Endodermal cell (in vitro differentiated cells): ENCODE measurements at places on chromosomes 12 and 14. TPM values are rescaled to one million over a fixed set of nuclear protein-coding genes. Genes with fewer than 3 reads are reported as not detected.

DNA sequence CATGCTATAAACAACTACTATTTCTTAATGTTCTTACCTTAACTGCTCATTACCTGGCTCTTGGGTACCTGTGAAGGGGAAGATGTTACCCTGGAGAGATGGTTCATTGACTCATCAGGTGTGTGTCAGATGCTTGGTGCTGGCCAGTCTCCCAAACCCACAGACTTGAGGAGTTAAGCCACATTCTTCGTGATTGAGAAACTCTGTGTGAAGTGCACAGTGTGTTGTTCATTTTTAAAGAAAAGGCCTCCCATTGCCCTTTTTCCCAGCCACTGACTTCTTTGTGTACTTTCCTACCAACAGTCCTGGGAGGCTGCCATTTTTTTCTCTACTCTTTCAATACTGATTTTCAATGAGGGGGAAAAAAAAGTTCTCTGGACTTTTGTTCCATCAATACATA lies 3.2 kb downstream of the MGST1 start:
- no peak for DNase-seq
- H3K27me3 ChIP-seq, result no peaks in the 10 kb centered on the region
- H3K4me3 ChIP-seq, result peak overlapping the region; percentile 51

- H3K27ac ChIP-seq, result peak overlapping the region; percentile 91
- no peaks in the 10 kb centered on the region for H3K36me3 ChIP-seq
- peaks cover 24% of the 10 kb centered on the region for H3K4me1 ChIP-seq
- peak; percentile 85 for DNase-seq
Observed at GRCh38 chr14:99246536-99247097, 25.4 kb downstream of the BCL11B start.

- DNase-seq, result peak; percentile 0
- no peaks in the 10 kb centered on the region for H3K27me3 ChIP-seq
- no peaks in the 10 kb centered on the region for H3K4me1 ChIP-seq
- no peaks in the 10 kb centered on the region for H3K36me3 ChIP-seq
- H3K27ac ChIP-seq, result no peak overlapping the region
Observed at GRCh38 chr14:105701456-105702274, 175.3 kb downstream of the TMEM121 start.

DNA sequence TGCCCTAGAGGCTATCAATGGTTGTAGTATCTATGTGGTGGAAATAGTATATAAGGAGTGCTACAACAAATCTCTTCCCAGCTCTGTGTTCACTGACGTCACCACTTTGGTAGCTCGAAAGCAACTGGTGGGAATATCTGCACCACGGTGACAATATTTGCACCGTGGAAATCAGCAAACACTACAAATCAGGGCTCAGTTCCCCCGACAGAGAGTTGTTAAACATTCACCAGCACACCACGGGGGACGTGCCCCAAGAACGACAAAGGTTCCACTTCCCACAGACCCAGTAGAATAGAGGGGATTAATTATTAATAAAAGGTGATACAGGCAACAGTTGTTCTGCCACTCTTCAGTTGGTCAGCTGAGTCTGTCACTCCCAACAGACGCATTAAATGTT lies 98.4 kb downstream of the CCDC60 start:
- peak; percentile 22 for DNase-seq
- H3K27me3 ChIP-seq, result no peaks in the 10 kb centered on the region

SLCO1B3 gene
- total RNA-seq, result not detected in 2 replicates

P2RX4 gene
- total RNA-seq, result 9.8 and 11.5 TPM in 2 replicates

DNA sequence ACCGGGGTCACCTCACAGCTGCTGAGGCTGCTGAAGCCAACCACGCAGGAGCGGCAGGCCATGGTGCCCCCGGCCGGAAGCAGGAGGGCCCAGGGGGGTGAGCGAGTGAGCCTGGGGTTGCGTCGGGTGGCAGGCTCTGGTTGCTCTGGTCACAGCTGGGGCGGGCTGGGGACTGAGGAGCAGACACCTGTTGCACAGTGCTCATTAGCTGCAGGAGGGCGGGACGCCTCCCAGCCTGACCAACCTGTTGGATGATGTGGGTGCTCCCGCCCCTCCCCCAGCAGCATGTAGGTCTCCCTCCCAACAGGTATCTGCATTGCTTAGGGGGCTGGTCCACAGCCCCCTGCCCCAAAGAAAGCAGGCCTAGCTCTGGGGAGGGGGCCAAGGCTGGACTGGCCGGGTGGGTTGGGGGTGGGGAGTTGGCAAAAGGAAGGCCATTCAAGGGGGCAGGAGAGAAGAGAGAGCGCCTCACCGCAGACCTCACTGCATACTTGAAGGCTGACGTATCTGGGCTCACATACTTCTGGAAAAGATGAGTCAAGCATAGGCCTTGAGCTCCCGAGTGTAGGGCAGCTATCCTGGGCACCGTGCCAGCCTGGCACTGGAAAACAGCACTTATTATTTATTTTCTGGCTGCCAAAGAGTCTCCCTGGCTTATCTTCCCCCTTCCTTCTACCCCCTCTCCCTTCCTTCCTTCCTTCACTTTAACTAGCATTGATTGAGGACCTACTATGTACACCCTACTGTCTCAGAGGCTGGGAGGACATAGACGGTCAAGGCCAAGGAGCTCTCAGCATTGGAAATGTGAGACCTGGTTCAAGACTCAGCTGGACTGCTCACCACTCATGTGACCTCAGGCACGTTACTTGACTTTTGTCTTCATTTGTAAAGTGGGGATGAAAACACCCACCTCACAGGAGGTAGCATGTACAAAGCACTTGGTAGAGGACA lies at the start of gene KRT80:
Gene KRT80, minus strand, starts transcription at position 174 of the 951 bp plus-strand sequence. Its CDS starts 112 bp downstream, at position 62.
- no peak within 1 kb of the TSS for H3K4me3 ChIP-seq
- H3K27me3 ChIP-seq, result no peaks in the 10 kb centered on the region
- H3K27ac ChIP-seq, result no peak within 1 kb of the TSS
- no peaks in the 10 kb centered on the region for H3K36me3 ChIP-seq
- no peak for DNase-seq
- no peaks in the 10 kb centered on the region for H3K4me1 ChIP-seq

DNA sequence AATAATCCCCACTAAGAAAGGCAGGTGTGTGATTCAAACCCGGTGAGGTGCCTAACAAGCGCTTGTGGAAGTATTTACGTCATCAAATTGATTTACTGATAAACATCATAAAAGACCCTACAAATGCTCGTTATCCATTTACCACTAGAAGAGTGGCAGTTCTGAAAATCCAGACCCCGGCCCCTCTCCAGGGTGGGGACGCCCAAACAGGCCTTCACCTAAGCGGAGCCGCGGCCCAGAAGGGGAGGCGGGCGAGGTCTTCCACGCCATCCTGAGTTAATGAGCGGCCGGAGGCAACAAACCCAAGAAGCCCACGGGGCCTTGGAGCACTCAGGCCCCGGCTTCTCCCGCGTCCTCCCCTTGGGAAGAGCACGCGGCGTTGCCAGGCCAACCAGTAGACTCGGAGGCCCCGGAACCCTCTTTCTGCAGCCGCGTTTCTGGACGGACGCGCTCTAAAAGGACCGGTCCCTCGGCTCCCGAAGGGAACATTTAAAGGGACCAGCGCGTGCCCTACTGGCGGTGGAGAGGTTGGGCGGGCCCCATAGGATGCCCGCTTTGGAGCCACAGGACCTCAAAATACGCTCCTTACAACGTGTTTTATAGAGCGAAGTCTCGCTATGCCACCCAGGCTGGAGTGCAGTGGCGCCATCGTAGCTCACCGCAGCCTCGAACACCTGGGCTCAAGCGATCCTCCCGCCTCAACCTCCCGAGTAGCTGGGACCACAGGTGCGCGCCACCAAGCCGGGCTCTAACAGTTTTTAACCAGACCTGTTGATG lies 3.5 kb downstream of the PTPN21 start:
- no peak overlapping the region for H3K27ac ChIP-seq
- no peaks in the 10 kb centered on the region for H3K27me3 ChIP-seq
- H3K4me1 ChIP-seq, result peaks cover 5% of the 10 kb centered on the region
- DNase-seq, result peak; percentile 94

DNA sequence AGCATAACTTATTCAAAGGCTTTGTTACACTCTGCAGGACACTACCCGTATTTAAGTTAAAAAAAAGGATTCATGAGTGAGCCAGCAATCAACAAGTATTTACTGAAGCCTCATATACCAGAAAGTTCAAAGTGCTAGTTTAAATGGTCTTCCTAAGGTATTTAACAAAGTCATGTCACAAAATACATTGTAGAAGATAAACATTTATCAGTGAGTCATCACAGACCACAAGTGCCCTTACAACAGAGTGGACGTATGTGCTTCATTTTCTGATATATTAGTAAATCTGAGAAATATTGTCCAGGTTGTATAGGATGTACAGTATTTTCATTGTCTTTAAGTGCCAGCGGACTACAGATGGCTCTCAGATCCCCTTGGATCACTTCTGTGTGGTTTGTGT lies 24.2 kb downstream of the FLRT2 start:
- no peaks in the 10 kb centered on the region for H3K27me3 ChIP-seq
- DNase-seq, result no peak
- H3K4me1 ChIP-seq, result no peaks in the 10 kb centered on the region
- peaks cover 37% of the 10 kb centered on the region for H3K36me3 ChIP-seq
- H3K27ac ChIP-seq, result no peak overlapping the region

KRT79 gene
- not detected in 2 replicates for total RNA-seq

TMEM229B gene
- total RNA-seq, result 0.31 to 1.5 TPM (median 0.88 TPM) in 3 replicates

DNA sequence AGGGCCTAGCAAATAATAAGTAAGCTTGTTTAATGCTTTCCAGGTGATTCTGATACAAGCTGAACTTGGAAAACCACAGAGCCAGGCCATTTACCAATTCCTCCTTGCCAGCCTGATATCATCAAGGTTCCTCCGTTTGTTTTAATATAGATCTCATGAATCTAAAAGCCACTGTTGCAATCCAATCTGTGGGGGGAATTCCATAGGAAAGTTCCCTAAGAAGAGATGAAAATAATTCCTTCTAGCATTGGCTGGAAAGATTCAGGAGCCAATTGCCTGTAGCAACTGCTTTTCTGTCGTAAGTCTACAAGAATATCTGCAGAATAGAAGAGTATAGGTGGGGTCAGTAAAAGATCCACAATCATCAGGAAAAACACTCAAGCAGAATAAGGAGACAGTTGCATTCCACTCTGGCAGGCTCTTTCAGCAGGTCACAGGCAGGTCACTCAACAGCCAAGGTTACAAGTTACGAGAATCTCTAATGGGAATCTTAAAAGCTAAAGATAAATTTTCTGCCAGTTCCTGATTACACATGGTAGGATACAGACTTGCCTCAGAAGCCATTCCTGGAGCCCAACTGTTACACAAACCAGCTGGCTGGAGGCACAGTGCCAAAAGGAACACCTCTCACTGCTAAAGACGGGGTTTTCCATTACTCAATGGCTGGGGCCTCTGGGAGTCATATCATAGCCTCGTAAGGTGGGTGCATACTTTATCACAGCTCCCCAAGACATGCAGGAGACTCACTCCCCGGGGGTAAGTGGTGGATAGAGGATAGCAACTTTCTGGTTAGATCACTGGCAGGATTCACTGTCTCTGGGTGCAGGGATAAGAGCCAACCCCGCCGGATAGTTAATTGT lies 43.6 kb downstream of the FGD6 start:
- peaks cover 15% of the 10 kb centered on the region for H3K4me1 ChIP-seq
- H3K36me3 ChIP-seq, result peaks cover 58% of the 10 kb centered on the region
- H3K27me3 ChIP-seq, result no peaks in the 10 kb centered on the region
- DNase-seq, result no peak

AICDA gene
- total RNA-seq, result 0.41 TPM in 1 of 2 replicates, not detected in the other

DNA sequence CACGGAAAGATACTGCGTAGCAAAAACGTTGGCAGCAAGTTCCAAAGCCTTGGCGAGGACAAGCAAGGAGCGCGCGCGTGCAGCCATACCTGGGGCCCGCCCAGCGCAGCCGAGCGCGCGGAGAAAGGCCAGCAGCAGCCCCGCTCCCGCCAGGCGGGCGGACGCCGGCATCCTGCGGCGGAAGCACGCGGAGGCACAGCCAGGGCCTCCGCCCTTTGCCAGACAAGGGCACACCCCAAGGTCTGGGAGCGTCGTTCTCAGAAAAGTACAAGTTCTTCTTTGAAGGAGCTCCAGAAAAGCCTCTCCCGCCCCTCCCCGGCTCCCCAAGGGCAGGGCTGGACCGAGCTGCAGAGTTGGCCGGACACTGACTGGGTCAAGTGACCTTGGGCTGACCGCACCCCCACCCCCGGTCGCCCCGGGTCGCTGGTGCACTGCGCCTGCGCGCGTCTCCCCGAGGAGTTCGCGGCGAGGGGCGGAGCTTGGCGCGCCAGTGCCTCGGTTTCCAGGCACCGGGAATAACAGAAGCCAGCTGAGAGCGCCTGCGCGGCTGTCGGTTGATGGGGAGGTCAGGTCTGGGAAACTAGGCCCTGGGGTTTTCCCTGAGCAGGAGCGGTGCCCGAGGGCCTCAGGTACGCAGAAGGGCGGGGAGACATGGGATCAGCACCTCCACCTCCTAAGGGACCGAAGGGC lies at the start of gene ZC2HC1C:
Gene ZC2HC1C, plus strand, starts transcription at position 521 of the 690 bp plus-strand sequence. CDS start 933 bp downstream, outside the sequence.
- H3K4me1 ChIP-seq, result no peaks in the 10 kb centered on the region
- no peaks in the 10 kb centered on the region for H3K36me3 ChIP-seq
- peak within 1 kb of the TSS; percentile 90 for H3K4me3 ChIP-seq
- peak within 1 kb of the TSS; percentile 49 for H3K27ac ChIP-seq

DNA sequence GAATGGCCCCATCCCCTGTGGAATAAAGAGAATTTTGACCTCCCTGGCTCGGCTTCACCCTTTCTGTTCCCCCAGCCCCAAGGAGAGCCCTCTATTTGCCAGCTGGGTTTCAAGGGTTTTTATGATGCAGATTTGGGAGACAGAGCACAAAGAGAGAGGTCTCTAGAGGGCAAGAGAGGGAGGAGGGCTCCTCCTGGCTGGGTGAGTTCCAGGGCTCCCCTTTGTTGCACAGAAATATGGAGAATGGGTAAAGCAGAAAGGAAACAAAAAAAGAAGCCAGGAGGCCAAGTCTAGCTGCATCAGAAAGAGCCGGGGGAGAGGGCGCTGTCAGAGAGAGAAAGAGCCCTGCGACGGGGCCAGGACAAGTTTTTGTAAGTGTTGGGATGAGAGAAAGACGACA lies 319.6 kb upstream of the RTL1 start:
- H3K27ac ChIP-seq, result peak overlapping the region; percentile 99
- no peaks in the 10 kb centered on the region for H3K4me1 ChIP-seq
- peak; percentile 51 for DNase-seq
- H3K4me3 ChIP-seq, result no peak overlapping the region
- H3K36me3 ChIP-seq, result no peaks in the 10 kb centered on the region

DNA sequence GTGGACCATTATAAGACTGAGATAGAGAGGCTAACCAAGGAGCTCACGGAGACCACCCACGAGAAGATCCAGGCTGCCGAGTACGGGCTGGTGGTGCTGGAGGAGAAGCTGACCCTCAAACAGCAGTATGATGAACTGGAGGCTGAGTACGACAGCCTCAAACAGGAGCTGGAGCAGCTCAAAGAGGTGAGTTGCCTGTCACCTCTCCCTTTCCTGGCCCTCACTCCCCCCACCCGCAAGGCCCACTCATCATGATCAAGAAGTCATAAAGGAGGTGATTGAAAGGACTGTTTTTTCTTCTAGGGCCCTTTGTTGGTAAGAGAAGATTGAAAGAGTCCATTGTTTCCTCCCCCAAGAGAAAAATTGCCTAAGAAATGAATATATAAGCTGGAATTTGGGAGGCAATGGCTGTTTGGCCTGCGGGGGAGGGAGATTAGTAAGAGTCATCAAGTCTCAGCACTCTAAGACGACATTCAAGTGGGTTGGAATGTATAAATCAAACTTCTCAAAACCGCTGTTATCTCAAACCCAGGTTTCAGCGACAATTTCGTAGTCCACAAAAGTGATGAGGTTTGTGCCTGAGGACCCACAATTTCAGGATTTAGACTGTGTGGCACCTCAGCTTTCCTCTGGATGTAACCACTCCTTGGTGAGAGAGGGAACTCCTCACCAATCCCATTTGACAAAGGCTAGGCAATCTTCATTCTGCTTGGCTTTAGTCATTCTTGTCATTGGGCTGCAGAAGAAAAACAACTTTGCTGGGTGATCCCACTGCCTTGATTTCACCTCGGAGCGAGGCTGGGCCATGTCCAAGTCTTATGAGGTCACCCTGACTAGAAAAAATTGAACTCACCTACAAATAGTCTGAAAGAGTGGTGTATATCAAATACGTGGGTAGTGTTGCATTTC lies 966 bp downstream of the BICD1 start:
- H3K4me3 ChIP-seq, result peak overlapping the region; percentile 90
- H3K27ac ChIP-seq, result peak overlapping the region; percentile 85
- peak; percentile 72 for DNase-seq
- H3K36me3 ChIP-seq, result peaks cover 8% of the 10 kb centered on the region
- H3K27me3 ChIP-seq, result no peaks in the 10 kb centered on the region

PAX9 gene
- total RNA-seq, result 0.34 and 0.35 TPM in 2 replicates
